ENCODE measurements at places on chromosomes 5 and 9.

DNA sequence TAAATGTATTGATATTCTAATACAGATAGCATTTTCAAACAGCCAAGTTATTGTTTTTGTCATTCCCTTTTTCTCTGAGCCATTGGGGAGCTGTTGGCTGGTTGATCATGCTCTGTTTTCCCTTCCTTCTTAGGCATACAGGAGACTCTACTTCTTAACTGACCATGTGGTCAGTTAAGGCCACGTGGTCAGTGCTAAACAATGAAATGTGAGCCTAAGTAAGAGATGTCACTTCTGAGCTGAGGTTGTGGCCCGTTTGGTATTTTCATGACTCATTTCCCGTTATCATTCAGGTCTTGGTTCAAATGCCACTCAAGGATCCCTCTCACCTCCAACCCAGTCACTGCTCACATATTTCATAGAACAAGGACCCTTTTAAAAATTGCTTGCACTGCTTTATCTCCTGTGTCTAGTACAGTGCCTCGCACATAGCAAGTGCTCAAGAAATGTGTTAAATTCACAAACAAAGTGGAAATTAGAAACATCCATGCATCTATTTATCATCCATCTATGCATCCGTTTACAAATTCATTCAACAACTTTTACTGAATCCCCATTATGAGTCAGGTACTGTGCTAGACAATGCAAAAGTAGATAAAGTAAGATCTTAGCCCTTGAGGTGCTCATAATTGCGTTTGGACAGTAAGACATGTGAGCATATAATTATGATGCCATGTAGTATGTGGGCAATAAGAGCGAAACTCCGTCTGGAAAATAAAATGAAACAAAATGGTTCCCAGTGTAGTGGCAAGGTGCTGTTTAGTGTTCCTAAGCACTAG lies 50.7 kb downstream of the ARRDC3 start:
- DNase-seq = no peak

GRCh38 chr5:168676501-168676900 lies 97.3 kb upstream of the PANK3 start:
- no peak for DNase-seq

GRCh38 chr9:74281674-74282073 lies 215.5 kb upstream of the RORB start:
- DNase-seq = no peak

GRCh38 chr5:71816307-71816706 lies 97.2 kb downstream of the CARTPT start:
- DNase-seq = no peak

GRCh38 chr5:127425868-127426267 lies 91.6 kb upstream of the PRRC1 start:
- DNase-seq = no peak

DNA sequence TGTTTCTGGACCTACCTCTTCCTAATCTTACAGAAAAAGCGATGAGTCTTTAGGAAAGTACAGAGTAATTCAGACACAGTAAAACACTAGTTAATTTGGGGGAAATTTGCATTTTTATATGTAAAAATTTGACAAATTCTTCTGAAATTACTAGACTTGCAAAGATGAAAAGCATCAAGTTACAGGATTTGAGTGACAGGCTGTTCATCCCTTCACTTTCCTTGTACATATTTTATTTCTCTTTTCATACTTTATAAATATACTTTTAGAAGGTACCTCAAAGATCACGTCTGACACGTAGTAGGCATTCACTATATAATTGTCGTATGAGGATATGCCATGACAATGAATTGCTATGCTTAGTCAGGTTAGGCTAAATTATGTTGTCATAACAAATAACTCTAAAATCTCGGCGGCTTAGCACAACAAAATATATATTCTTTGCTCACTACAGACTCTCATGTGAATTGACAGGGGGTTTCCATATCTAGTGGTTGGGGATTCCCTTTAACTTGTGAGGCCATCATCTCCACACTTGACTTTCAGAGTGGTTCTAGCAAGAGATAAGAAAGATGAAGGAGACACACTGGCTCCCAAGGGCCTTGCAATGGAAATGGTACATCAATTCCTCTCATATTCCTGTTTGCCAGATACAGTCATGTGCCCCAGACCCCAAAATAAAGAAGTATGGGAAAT lies 154.1 kb upstream of the TUT7 start:
- no peak for DNase-seq

GRCh38 chr9:77374266-77374665 lies 196.9 kb downstream of the VPS13A start:
- DNase-seq = no peak

DNA sequence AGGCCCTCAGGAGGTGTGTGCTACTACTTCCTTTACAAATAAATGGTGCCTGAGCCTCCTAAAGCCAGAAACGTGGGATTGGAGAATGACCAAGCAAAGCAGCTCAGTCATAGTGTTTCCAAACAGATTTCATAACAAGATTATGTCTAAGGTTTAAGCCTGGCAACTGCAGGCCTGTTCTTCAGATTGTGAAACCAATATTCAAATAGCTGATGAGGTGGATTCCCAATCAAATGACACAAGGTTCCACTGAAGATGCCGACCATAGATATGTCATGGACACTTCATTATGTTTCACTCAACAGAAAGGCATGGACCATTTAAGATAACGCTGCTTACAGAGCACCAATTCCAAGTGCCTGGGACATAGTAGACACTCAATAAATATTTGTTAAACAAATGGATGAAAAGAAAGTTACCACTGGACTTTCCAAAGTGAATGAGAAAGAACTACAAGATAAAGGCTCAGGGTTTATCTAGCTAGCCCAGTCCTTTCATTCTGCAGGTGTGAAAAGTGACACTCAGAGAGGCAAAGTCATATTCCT lies 189.5 kb downstream of the ACTL7B start:
- no peak for DNase-seq

DNA sequence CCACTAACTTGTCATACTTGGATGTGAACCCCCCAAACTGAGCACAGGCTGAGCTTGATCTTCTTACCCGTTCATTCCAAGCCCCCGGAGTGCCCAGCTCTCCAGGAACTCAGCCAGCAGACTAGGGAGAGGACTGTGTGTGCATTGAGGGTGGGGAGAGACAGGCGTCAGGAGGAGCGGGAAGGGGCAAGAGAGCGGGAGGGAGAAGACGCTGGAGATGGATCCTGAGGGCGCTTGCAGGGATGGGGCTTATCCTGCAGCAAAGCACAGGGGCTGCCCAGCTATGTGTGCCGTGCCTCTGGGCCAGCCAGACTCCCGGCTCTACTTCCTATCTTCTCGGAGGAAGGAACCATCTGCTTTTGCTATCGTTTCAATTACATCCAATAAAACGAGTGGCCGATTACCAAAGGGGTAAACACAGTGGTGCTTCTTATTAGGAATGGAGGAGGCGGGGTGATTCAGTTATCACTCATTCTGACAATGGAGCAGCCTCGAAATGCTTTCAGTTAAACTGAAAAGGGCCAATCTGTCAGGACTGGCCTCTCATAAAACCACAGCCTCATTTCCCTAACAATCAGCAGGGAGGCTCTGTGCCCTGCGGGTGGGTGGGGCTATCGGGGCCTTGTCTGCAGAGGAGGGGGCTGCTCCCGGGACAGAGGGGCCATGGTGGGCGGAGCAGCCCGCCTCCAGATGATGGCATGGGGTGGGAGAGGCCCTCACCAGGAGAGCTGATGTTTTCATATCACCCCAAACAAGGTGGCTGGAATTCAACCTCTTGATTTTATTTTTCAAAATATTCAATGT lies 168.2 kb downstream of the DAB2IP start:
- no peak for DNase-seq

DNA sequence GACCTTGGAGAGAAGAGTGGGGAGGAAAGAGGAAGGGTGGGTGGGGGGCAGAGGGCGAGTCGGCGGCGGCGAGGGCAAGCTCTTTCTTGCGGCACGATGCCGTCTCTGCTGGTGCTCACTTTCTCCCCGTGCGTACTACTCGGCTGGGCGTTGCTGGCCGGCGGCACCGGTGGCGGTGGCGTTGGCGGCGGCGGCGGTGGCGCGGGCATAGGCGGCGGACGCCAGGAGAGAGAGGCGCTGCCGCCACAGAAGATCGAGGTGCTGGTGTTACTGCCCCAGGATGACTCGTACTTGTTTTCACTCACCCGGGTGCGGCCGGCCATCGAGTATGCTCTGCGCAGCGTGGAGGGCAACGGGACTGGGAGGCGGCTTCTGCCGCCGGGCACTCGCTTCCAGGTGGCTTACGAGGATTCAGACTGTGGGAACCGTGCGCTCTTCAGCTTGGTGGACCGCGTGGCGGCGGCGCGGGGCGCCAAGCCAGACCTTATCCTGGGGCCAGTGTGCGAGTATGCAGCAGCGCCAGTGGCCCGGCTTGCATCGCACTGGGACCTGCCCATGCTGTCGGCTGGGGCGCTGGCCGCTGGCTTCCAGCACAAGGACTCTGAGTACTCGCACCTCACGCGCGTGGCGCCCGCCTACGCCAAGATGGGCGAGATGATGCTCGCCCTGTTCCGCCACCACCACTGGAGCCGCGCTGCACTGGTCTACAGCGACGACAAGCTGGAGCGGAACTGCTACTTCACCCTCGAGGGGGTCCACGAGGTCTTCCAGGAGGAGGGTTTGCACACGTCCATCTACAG lies 760 bp downstream of the NPR3 start:
- peak; percentile 20 for DNase-seq

GRCh38 chr5:78221467-78221866 lies 73.0 kb downstream of the AP3B1 start:
- no peak for DNase-seq

GRCh38 chr9:136942112-136942880 lies 2.2 kb downstream of the FBXW5 start:
- peak; percentile 29 for DNase-seq

DNA sequence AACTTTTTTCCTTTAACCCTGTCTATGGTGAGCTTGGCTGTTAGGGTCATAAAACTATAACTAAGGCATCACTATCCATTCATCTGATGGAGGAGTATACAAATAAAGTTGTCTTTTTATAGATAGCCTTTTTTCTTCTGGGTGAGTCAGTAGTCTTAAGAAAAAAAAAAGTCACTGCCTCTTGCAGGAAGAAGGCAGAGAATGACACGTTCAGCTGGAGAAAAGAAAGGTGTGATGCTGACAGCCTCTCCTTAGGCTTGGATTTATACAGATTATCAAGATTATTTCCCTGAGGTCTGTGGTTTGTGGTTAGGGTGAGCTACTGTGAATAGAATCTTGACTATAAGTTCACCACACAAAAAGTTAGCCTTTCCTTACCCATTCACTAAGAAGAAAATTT lies 23.0 kb downstream of the EPB41L4B start:
- DNase-seq = no peak

DNA sequence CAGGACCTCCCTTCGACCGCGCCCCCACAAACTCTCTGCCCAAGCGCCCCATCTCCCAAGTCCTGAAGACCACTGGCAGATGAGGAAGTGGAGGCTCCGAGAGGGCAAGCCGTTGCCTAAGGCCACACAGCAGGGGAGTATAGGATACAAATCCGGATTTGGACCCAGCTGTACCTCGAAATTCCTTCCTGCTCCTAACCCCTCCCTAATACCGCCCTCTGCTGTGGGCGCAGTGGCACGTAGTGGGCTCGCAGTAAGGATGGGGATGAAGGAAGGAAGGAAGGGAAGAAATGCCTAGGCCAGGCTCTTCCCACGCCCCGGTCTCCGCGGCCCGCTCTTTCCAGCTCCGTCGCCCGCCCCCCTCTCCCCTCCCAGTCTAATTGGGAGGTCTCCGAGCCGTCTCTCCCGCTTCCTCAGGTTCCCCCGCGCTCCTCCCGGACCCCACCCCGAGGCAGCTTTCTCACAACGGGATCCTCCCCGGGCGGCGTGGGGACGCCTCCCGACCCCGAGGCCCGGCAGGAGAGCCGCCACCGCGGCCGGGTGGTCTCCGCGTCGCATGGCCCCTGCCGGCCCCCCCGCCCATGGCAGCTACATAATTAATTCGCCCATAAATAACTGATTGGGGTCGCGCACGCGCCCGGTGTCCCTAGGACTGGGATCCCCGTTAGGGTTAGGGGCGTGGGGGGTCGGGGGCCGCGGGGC lies 138.9 kb downstream of the C9orf50 start:
- DNase-seq = peak; percentile 48

DNA sequence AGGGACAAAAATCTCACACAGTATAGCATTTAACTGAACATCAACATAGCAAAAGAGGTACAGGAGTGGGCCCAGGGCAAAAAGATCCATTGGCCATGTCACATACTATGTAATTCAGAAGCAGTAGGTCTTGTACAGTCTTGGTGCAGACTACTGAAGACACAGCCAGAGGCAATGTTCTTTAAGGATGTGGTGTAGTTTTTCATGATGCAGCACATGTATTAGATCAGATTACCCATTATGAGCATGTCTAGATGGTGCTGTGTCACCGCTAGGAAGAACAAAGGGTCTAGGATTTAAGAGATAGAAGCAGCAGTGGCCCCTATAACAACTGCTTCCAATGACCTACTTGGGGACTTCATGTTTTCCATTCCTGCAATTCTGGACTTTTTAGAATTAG lies 610.4 kb upstream of the MEF2C start:
- DNase-seq = no peak

DNA sequence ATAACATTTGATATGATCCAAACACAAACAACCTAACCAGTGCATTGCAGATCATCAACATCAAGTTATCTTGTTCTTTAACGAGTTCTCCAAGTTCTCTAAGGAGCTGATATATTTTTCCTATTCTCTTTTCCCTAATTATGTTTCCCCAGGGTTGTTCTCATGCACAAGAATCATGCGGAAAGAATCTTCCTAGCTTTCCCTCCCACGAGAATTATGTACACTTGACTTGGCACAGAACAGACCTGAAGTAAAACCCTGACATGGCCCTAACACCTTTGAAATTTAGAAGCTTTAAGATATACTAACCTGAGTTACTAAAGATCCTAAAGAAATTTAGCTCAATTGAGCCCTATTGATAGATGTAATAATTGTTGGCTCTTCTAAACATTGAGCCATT lies 110.7 kb upstream of the FST start:
- no peak for DNase-seq

GRCh38 chr5:18032744-18033143 lies 398.5 kb downstream of the TAF11L14 start:
- DNase-seq = no peak

DNA sequence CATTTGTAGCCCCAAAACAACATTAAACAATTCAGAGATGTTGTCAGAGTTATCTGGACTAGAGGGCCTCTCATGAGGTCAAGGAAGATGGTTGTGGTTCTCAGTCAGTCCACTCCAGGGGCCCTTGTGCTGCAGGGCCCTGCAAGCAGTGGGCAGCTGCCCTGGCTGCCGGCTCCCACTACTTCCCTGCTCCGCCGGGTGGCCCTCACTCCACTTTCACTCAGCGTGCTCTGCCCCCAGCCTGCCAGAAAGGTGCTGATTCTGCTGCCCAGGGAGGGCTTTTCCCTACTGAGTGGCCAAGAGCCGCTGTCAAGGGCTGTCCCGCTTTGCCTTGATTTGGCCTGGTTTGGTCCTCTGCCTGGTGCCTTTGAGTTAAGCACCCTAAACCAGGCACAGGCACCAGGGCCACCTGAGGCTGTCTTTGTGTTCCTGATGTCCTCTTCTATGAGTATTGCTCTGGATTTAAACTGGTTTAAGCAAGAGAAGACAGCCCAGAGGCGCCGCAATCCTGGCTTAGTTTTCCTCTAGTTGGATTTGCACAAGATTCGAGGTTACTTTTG lies 117.2 kb downstream of the GADD45G start:
- DNase-seq = no peak
